ENCODE measurements at places on chromosomes 5 and 9.

- DNase-seq = no peak
Measured at GRCh38 chr9:136499071-136499934, 16.5 kb upstream of the SEC16A start.

- DNase-seq = no peak
Measured at GRCh38 chr5:139636207-139636792, 11.8 kb upstream of the CXXC5 start.

DNA sequence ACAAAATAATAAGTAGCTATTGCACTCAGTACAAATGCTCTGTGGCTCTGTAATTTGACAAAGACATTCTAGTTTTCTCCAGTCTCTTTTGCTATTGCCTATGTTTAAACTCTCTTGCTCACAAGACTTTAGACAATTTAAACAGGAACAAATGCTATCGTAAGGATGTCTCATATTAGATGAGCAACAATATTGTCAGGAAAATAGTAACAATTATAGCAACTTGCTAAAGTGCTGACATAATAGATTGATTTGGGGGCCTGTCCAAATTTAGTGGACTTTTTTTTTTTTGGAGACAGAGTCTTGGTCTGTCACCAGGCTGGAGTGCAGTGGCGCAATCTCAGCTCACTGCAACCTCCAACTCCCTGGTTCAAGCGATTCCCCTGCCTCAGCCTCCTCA is 11.8 kb downstream of the KIF2A start:
- no peak for DNase-seq

- DNase-seq = no peak
Measured at GRCh38 chr5:1214936-1215220, 10.3 kb upstream of the SLC6A18 start.

All from AG09319 (cell line).